ENCODE measurements at places on chromosomes 1 and 21.

DNA sequence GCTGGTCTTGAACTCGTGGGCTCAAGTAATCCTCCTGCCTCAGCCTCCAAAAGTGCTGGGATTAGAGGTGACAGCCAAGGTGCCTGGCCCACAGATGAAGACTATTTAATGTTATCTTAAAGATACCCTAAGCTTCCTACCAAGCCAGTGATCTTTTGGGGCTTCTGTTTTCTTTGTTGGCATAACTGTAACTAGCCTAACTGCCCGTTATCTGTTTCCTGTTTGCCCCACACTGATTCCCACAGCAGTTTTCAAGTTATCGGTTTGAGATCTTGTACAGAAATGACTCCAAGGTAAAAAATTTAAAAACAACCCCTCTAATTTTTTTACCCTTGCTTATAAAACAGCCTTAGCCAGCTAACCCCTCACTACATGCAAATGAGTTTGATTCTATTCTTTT is 12.4 kb downstream of the SELL start:
- DNase-seq: no peak

DNA sequence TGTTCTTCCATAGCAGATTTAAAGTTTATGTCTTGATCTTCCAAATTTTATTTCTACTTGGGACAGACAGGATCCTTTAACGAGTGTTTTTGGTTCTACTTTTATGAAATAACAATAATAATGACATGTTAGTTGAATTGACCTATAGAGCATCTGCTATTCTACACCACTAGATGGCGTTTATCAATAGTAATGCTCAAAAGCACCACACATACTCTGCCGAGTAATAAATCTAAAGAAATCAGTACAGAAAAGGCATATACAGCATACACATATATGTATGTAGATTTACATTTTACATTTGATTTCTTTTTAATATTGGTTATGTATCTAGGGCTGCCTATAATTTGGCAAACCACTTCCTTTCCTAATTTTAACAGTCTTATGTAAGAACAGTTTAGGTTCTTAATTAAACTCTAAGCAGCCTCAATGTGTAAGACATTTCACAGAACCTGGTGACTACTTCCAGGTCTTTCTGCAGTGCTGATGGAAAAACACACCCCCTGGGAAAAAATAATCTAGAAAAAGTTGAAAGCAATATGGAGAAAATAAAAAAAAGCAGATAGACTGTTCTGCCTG is 5.9 kb upstream of the SIPA1L2 start:
- DNase-seq: no peak

DNA sequence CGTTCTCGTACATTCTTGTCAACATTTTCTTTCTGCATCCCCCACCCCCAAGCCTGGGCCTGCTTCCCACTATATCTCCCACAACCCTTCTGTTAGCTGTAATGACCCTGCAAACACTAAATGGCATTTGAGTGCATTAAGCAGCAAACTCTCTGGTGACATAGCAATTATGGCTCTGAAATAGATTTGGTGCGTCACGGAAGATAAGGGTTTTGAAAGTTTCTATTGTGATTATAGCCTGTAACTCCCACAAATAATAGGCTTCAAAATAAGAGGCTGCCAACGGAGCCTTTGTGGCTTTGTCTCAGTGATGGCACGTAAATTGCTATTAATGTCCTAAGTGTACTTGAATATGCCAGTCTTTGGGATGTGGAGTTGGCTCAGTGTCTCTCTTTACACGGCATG is 277.6 kb downstream of the PBX1 start:
- DNase-seq: no peak

DNA sequence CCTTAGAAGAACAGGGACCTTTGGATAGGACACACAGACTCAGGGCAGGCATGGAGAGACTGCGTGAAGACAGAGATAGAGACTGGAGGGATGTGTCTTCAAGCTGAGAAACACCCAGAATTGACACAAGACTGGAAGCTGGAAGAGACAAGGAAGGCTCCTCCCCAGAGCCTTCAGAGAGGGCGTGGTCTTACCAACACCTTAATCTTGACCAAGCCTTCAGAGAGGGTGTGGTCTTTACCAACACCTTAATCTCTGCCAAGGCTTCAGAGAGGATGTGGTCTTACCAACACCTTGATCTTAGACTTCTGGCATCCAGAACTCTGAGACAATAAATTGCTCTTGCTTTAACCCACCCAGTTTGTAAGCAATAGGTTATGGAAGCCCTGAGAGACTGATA is 481.4 kb upstream of the VAMP3 start:
- DNase-seq: no peak

- DNase-seq: no peak
Measured at GRCh38 chr21:35201288-35201687, 152.2 kb upstream of the RUNX1 start.

- DNase-seq: no peak
Measured at GRCh38 chr1:53519421-53519820, 60.2 kb downstream of the DMRTB1 start.

- DNase-seq: no peak
Measured at GRCh38 chr21:23936224-23936623, 1671.1 kb downstream of the MRPL39 start.

- DNase-seq: no peak
Measured at GRCh38 chr1:8398677-8399076, 80.8 kb downstream of the SLC45A1 start.

GRCh38 chr1:231185391-231185790 is 23.5 kb downstream of the TRIM67 start:
- no peak for DNase-seq

GRCh38 chr1:198611219-198611618 is 27.6 kb upstream of the PTPRC start:
- no peak for DNase-seq

DNA sequence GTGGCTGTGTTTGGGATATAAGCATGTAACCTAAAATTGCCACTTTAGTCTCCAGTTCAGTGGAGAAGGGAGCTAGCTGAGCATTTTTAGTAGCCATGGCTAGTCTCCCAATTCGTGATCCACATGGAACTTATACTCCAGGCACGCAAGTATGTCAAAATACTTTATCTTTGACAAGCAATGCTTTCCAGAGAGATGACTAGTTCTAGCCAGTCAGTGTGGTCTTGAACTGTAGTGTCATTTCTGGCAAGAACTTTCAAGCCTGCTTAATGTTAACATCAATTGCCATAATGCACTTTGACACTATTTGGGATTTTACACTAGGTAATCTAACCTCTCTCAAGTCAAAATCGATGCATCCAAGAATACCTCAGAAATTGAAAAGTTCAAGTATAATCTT is 660.0 kb downstream of the PTPRC start:
- DNase-seq: no peak

DNA sequence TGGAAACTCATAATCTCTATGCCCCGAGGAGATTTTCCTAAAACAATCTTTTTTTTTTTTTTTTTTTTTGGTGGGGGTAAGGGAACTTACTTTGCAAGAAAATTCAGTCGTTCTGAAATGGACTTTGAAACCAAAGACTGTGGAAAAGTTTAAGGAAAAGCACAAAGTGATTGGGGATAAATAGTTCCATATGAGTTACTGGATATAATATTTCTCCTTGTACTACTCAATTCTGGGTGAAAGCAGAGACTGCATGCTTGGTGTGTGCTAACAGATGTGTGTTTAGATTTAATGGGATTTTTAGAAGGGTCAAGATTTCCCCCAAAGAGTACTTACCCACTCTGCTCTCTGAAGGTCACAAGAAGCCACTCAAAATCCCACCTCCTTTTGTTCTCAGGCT is 204.9 kb upstream of the USP24 start:
- no peak for DNase-seq

- no peak for DNase-seq
Measured at GRCh38 chr1:185464777-185465176, 147.7 kb upstream of the IVNS1ABP start.

DNA sequence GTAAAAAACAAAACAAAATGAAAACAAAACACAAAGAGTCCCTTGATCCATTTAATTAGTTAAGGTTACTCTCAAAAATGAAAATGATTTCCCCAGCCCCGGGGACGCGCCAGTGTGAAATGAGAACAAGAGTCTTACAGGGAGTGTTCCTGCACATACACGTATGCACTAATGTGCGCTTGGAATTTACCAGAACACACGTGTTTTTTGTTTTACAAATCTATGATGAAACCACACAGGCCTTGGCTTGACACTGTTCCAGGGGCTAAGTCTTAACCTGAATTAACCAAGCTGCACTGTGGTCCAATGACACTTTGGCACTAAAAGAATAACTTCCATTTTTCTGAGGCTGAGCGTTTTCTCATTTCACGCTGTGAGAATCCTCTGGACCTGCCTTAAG is 63.7 kb downstream of the SLC45A1 start:
- DNase-seq: no peak

- no peak for DNase-seq
Measured at GRCh38 chr1:228204958-228205357, 2.9 kb upstream of the OBSCN start.

GRCh38 chr1:198713081-198713480 is 74.2 kb downstream of the PTPRC start:
- DNase-seq: no peak

- no peak for DNase-seq
Measured at GRCh38 chr1:193519922-193520321, 333.5 kb upstream of the B3GALT2 start.

GRCh38 chr1:203597331-203598090 is 29.1 kb upstream of the ATP2B4 start:
- no peak for DNase-seq

DNA sequence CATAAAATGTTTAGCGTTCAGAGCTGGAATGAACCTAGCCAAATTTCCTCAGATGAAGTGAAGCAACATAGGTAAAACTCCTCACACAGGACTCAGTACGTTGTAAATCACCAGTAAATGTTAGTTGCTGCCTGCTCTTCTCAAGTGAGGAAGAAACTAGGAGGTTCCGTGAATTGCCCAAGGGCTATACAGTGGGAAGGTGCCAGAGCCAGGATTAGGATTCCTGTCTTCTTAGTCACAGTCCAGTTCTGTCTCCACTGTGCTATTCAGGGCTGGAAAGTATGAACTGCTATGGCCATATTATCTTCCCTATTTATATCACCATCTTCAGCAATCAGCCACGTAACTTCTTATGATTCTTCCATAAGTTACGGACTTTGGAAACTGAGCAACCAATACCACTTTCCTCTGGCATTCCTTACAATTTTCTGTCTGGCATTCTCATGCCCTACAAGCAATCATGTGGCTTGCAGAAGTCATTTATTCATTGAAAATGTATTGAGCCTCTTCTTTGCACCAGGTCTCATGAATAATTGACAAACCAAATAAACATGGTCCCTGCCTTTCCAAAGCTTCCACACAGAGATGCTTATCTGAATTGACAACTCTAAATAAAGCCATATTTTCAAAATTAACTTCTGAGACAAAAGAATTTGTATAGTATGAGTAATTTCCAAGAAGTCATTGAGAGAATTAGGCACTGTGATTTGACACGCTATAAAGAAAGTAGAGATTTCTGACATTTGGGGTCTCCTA is 271.6 kb upstream of the SGIP1 start:
- DNase-seq: no peak

GRCh38 chr1:21520899-21521716 is 11.9 kb downstream of the ALPL start:
- no peak for DNase-seq

- peak; percentile 69 for DNase-seq
Measured at GRCh38 chr1:228463559-228464455, 23.4 kb upstream of the RNF187 start.

DNA sequence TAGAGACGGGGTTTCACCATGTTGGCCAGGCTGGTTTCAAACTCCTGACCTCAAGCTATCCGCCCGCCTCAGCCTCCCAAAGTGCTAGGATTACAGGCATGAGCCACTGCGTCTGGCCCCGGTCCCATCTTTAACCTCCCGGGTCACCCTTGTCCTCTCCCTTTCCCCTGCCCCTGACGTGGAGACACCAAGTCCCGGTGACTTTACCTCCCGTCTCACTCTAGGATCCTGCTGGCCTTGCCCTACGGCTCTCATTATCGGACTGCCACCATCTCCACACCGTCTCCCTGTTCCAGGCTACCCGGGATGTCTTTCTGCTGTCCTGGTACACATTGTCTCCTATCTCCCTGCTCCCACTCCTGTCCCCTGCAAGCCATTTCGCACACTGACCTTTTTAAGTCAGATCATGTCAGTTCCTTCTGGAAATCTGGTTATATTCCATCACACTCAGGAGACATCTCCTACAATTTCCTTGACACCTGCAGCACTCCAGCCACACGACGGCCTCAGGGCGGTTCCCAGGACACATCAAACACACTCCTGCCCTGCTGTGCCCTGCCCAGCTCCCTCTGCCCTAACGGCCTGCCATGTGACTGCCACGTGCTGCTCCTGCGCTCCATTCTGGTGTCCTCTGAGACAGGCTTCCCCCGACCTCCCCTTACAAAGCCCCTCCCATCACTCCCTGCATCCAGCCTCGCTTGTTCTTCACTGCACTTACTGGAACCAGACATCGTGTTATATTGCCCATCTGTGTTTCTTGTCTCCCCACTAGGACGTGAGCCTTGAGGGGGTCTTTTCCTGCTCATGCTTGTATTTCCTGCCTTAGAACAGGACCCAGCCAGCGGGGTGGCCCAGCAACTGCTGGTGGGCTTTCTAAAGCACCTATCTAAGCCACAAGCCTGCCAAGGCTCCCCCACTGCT is 32.7 kb downstream of the TTC39A start:
- DNase-seq: no peak

DNA sequence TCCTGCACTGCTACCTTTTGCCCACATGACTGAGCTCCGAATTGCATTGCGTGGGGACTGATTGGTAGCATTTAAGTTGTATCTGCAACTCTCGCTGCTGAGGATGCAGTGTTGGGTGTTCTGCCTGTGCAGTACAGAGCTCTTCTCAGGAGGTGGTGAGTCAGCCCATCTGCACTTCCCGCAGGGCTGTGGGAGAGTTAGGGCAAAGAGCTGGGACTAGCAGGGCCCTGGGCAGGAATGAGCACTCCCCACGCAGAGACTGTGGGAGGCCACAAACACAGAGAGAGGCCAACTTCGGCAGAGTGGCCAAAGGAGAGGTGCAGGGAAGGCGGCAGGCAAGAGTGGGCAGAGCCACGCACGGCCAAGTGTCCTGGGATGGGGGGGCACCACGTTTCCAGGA is 244.7 kb downstream of the SIPA1L2 start:
- DNase-seq: no peak

- DNase-seq: no peak
Measured at GRCh38 chr21:38951095-38951730, 145.5 kb downstream of the ETS2 start.

- DNase-seq: no peak
Measured at GRCh38 chr1:24503870-24504523, 1.4 kb downstream of the RCAN3 start.

- no peak for DNase-seq
Measured at GRCh38 chr1:76294482-76295194, 220.1 kb downstream of the ST6GALNAC3 start.

All from CD4-positive, alpha-beta T cell (primary cell).